ENCODE measurements at places on chromosomes 11 and 22.

DNA sequence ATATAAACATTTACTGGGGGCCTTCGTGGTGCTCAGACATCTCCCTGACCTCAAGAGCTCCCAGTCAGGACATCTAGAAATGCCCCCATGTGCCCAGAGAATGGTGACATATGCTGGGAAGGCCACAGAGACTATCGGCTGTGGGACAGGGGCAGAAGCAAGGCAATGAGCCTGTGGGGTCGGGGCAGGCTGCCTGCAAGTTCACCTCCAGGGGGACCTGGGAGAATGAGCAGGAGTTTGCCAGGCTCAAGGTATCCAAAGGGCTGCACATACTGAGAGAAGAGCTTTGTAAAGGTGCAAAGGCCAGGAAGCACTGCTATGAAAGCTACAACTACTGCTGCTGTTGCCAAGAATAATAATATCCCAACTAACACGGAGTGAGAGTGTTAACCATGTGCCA lies 233.9 kb downstream of the TENM4 start:
- H3K4me1 ChIP-seq: no peaks in the 10 kb centered on the region
- H3K27me3 ChIP-seq: no peaks in the 10 kb centered on the region
- H3K36me3 ChIP-seq: no peaks in the 10 kb centered on the region
- no peak for DNase-seq
- no peak overlapping the region for H3K4me3 ChIP-seq

- H3K27me3 ChIP-seq: no peaks in the 10 kb centered on the region
- no peaks in the 10 kb centered on the region for H3K4me1 ChIP-seq
- H3K27ac ChIP-seq: no peak overlapping the region
- DNase-seq: no peak
- H3K36me3 ChIP-seq: no peaks in the 10 kb centered on the region
These were observed 19.7 kb downstream of the MPPED2 start for GRCh38 chr11:30566482-30566881.

DNA sequence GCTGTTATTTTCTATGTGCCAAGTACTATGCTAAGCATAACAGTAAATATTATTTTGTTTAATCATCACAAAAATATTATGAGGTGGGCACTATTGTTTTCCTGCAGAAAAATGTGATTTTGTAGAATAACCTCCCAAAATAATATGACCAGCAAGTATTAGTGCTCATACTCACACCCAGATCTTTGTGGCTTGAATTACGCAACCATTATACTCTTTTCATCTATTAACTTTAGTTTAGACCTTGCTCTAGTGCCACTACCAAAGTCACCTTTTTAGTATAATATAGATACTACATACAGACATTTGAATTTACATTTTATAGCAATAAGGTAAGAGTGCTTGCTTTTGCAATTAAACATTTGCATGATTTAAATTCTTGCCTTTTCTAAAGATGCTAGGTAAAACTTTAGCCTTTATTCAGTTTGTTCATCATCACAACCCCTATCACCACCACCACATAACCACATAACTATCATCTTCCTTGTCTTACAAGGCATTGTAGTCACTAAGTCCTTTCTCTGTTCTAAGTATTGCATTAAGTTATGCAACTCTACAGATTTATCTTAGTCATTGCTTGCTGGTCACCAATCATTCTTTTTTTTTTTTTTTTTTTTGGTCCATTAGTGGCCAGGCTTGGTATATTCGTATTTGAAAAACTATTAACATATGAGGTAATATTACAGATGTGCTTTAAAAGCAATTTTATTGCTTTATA lies 68.4 kb downstream of the GAS2 start:
- no peak overlapping the region for H3K27ac ChIP-seq
- no peaks in the 10 kb centered on the region for H3K36me3 ChIP-seq
- DNase-seq: no peak
- no peaks in the 10 kb centered on the region for H3K27me3 ChIP-seq

DNA sequence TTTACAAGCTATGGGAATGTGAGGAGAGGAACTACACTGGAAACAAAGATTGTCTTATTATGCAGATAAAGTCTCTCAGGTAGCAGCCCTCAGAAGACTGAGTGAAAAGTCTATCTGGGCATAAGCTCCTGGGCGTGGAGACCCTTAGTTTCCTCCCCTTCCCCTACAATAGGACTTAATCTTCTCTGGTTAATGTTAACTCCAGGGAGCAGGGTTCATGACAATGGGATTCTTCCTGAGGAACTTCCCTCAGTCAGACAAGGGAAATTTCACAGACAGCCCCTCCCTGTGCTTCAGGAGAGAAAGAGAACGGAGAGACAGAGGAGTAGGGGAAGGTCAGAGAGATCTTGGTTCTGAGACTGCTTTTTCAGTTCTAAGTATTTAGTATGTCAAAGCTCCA lies 1428.6 kb downstream of the LRRC4C start:
- H3K27ac ChIP-seq: no peak overlapping the region
- H3K4me3 ChIP-seq: no peak overlapping the region
- H3K27me3 ChIP-seq: no peaks in the 10 kb centered on the region

GRCh38 chr11:34651551-34651950 lies 30.7 kb downstream of the EHF start:
- H3K36me3 ChIP-seq: no peaks in the 10 kb centered on the region
- peak; percentile 49 for DNase-seq
- H3K27ac ChIP-seq: peak overlapping the region; percentile 23
- no peaks in the 10 kb centered on the region for H3K27me3 ChIP-seq
- H3K4me1 ChIP-seq: peaks cover 34% of the 10 kb centered on the region
- H3K4me3 ChIP-seq: no peak overlapping the region

DNA sequence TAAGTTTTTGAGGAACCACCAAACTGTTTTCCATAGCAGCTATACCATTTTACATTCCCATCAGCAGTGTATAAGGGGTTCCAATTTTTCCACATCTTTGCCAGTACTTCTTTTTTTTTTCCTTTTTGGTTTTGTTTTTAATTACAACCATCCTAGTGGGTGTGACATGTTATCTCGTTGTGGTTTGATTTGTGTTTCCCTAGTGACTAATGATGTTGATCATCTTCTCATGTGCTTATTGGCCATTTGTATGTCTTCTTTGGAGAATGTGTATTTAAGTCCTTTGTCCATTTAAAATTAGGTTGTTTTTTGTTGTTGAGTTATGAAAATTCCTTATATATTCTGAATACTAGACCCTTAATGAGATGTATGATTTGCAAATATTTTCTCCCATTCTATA lies 59.3 kb downstream of the STIM1 start:
- no peaks in the 10 kb centered on the region for H3K27me3 ChIP-seq
- peaks cover 37% of the 10 kb centered on the region for H3K4me1 ChIP-seq
- no peak for DNase-seq
- no peak overlapping the region for H3K4me3 ChIP-seq

- peak overlapping the region; percentile 57 for H3K27ac ChIP-seq
- H3K4me1 ChIP-seq: no peaks in the 10 kb centered on the region
- DNase-seq: no peak
- peak overlapping the region; percentile 46 for H3K4me3 ChIP-seq
These were observed 19.2 kb upstream of the CASP12 start for GRCh38 chr11:104917271-104918112.

GRCh38 chr11:64842366-64842759 lies 2.1 kb downstream of the CDC42BPG start:
- DNase-seq: no peak
- peaks cover 13% of the 10 kb centered on the region for H3K4me1 ChIP-seq
- H3K27me3 ChIP-seq: no peaks in the 10 kb centered on the region
- H3K27ac ChIP-seq: peak overlapping the region; percentile 78
- peak overlapping the region; percentile 50 for H3K4me3 ChIP-seq
- H3K36me3 ChIP-seq: no peaks in the 10 kb centered on the region

- H3K36me3 ChIP-seq: no peaks in the 10 kb centered on the region
- H3K4me1 ChIP-seq: peaks cover 5% of the 10 kb centered on the region
- no peaks in the 10 kb centered on the region for H3K27me3 ChIP-seq
These were observed 15.1 kb downstream of the CWC15 start for GRCh38 chr11:94958121-94958696.

DNA sequence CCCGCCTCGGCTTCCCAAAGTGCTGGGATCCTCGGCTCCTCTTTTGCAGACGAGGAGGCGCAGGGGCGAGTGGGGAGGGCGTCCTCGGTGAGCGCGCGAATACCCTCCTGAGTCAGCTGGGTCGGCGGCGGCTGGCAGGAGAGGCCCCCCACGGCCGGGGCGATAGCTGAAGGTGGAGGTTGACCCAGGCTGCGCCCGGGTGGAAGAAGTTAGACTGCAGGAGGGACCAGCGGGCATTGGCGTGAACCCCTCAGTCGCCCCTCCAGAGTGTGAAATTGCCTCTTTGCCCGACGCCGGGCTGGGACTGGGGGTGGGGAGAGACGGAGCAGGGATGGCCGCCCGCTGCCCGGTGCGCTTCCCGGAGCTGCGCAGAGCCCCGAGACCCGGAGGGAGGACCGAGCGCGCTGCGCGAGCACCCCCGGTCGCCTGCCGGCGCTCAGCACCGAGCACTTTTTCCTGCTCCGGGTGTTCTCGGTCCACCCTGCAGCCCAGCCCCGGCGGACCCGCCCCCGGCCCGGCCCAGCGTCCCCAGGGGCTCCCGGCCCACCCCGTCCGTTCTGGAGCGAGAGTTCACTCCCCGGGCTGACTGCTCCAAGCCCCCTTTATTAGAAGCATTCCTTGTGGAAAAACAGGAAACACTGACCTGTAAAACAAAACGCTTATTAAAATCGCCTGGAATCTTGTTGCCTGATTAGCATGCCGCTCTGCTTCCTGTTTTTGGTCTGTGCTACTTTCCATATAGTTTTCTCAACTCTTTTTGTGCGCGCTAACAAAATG lies 13.7 kb upstream of the CPT1A start:
- peak overlapping the region; percentile 47 for H3K4me3 ChIP-seq
- DNase-seq: no peak
- peak overlapping the region; percentile 60 for H3K27ac ChIP-seq
- peaks cover 20% of the 10 kb centered on the region for H3K4me1 ChIP-seq
- no peaks in the 10 kb centered on the region for H3K36me3 ChIP-seq

GRCh38 chr11:112121981-112122615 lies 35.4 kb downstream of the SDHD start:
- DNase-seq: no peak
- H3K27me3 ChIP-seq: no peaks in the 10 kb centered on the region
- H3K27ac ChIP-seq: no peak overlapping the region

DNA sequence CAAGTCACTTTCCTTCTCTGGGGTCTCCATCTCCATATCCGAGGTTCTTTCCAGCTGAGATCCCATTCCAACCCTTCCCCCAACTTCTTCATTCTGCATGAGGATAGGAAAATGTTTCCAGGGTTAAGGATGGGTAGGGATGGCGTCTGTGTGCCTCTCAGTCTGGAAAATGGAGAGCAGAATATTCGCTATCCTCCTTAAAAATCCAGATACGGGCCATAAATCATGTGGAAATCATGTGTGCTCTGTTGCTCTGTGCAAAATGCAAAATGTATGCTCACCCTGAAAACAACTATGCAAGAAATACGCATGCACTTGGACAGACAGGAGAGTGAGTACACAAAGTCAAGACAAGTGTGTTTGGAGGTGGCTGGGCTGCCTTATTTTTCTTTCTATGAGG lies 3.2 kb downstream of the CREB3L1 start:
- H3K4me3 ChIP-seq: peak overlapping the region; percentile 5
- DNase-seq: no peak
- no peaks in the 10 kb centered on the region for H3K27me3 ChIP-seq
- peak overlapping the region; percentile 93 for H3K27ac ChIP-seq

DNA sequence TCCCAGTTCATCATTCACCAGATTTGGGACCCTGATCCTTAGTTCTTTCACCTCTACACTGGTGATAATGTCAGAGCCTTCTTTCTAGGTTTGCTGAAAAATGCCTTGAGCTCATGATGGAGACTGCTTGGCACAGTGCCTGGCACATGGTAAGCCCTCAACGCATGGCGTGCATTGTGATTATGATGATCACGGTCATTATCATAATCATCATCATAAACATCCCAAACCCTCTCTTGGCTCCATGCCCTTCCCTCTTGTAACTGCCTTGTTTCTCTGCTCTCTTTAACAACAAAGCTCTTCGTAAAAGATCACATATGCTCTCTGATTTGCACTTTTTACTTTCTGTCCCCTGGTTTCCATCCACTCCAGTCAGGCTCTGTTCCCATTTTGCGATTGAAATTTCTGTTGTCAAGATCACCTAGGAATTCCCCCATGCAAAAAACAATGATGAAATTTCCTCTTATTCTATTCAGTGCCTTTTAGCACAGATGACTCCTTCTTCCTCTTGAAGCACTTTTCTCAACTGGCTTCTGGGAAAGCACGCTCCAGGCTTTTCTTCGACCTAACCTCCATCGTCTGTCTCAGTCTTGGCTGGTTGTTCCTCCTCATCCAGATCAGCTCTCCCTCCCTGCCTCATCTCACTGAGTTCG lies 479.1 kb downstream of the OPCML start:
- no peak overlapping the region for H3K4me3 ChIP-seq
- no peak overlapping the region for H3K27ac ChIP-seq
- no peaks in the 10 kb centered on the region for H3K4me1 ChIP-seq
- H3K36me3 ChIP-seq: no peaks in the 10 kb centered on the region

DNA sequence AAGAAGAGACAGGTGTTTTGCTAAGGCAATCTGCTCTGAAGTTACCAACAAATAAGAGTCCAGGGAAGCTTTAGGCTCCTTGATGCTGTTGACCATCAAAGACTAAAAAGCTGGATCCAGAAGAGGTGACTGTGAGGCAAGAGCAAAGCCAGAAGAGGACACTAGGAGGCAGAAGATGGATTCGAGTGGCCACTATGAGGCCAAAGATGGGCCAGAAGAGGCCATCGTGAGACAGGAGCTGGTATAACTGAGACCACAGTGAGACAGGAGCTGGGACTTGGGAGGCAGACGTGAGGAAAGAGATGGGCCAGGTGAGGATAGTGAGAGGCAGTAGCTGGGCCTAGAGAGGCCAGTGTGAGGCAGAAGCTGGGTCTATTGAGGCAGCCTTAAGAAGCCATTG lies 37.7 kb downstream of the OR4C45 start:
- H3K4me3 ChIP-seq: no peak overlapping the region
- no peaks in the 10 kb centered on the region for H3K27me3 ChIP-seq
- H3K27ac ChIP-seq: no peak overlapping the region

- no peaks in the 10 kb centered on the region for H3K27me3 ChIP-seq
- H3K4me3 ChIP-seq: no peak overlapping the region
- H3K4me1 ChIP-seq: no peaks in the 10 kb centered on the region
- no peaks in the 10 kb centered on the region for H3K36me3 ChIP-seq
These were observed 33.5 kb downstream of the MMP7 start for GRCh38 chr11:102497061-102497460.

- no peak for DNase-seq
- H3K4me1 ChIP-seq: peaks cover 48% of the 10 kb centered on the region
- H3K36me3 ChIP-seq: no peaks in the 10 kb centered on the region
- no peaks in the 10 kb centered on the region for H3K27me3 ChIP-seq
These were observed 1.0 kb downstream of the RTN3 start for GRCh38 chr11:63682066-63683021.

DNA sequence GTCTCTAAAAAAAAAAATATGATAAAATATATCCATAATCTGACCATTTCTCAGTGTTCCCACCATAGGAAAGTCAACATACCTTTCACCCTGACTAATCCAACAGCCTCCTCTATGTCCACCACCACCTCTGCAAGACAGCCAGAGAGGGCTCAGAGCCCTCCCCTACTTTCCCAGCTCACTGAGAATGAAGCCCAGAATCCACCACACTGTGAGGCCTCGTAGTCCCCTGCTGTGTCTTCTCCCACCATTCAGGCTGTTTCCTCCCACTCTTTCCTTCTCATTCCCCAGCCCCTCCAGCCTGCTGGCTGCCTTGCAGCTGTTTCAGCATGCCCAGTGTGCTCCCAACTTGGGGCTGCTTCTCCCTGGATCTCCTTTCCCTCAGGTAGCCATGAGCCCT lies 27.0 kb downstream of the SGSM3 start:
- no peak overlapping the region for H3K27ac ChIP-seq
- H3K4me1 ChIP-seq: peaks cover 13% of the 10 kb centered on the region
- H3K27me3 ChIP-seq: no peaks in the 10 kb centered on the region
- DNase-seq: no peak

GRCh38 chr22:49692499-49693225 lies 135.0 kb downstream of the BRD1 start:
- no peak for DNase-seq
- H3K27me3 ChIP-seq: no peaks in the 10 kb centered on the region
- H3K4me3 ChIP-seq: no peak overlapping the region
- no peaks in the 10 kb centered on the region for H3K36me3 ChIP-seq
- no peak overlapping the region for H3K27ac ChIP-seq
- no peaks in the 10 kb centered on the region for H3K4me1 ChIP-seq

All from vagina (tissue), 2 donors.